ENCODE measurements at places on chromosomes 3 and 15.
A peak's percentile ranks its signal among the peaks of the same experiment; 100 is the strongest.

DNA sequence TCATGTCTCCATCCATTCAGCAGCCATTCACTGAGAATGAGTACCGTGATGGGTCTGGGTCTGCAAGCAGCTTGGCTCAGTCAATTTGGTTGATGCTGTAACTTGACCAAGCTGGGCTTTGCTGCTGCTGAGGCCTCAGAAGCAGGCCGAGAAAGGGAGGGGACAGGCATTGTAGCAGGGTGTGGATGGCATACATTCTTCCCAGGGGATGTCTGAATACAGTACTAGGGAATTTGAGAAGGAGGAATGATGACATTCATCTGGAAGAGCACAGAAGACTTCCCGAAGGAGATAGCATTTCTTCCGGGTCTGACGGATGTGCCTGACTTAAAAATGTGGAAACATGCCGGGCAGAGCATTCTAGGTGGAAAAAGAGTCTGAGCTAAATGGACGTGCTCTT, 105.3 kb upstream of the ADPGK start:
- DNase-seq = no peak

- no peak for DNase-seq
Measured at GRCh38 chr15:70197945-70198361, 100.2 kb upstream of the TLE3 start.

GRCh38 chr3:27544372-27544865, 60.2 kb upstream of the SLC4A7 start:
- DNase-seq = no peak

DNA sequence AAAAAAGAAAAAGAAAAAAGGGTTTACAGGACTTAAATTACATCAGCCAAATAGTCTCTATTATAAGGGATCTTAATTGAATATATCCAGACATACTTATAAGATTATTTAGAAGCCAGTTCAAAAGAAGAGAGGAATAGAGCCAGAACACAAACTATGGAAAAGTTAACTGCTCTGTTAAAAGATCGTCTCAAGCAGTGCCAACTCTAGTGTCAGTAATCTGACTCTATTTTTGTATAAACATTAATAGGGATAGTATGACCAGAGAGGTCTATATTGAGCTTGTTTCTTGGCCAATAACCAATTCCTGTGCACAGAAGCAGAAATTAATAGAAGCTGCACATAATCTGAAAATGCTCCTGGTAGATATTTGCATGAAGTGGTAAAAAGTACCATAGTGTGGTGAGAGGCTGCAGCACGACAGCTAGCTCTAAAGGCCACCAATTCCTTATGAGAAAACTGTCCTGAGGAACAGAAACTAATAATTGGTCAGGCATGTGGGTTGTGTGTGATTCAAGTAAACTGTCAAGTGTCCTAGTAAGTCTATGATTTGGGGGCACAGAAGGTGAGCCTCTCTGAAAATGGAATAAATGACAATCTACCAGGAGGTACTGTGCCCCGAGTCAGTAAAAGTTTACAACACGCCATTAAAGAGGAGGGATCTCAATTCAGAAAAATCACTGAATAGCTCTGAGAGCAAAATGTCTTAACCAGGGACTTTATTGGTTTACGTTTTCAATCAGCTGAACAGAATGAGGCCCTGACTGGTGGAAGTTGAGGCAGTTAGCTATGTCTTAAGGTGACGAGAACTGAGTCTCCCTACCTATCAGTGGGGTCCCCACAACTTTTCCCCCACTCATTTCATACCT, 51.5 kb upstream of the NANOGP8 start:
- DNase-seq = no peak

DNA sequence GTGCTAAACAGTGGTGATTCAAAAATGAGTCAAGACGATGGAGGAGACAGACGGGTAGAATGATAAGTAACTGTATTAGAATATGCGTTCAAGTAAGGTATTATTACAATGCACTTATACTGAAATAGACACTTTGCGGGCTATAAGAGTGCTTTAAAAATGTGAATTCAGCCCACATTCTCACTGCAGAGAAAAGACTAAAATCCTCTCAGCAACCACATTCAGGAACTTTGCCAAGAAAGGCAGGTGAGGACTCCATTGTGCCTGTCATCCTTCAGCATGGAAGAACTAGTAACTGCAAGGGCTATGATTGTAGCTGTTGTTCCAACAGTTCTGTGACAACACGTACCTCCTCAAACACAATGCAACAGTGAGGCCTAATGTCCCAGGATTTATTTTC, 272.0 kb downstream of the RORA start:
- no peak for DNase-seq

- DNase-seq = no peak
Measured at GRCh38 chr3:50532062-50532705, 28.8 kb upstream of the CACNA2D2 start.

DNA sequence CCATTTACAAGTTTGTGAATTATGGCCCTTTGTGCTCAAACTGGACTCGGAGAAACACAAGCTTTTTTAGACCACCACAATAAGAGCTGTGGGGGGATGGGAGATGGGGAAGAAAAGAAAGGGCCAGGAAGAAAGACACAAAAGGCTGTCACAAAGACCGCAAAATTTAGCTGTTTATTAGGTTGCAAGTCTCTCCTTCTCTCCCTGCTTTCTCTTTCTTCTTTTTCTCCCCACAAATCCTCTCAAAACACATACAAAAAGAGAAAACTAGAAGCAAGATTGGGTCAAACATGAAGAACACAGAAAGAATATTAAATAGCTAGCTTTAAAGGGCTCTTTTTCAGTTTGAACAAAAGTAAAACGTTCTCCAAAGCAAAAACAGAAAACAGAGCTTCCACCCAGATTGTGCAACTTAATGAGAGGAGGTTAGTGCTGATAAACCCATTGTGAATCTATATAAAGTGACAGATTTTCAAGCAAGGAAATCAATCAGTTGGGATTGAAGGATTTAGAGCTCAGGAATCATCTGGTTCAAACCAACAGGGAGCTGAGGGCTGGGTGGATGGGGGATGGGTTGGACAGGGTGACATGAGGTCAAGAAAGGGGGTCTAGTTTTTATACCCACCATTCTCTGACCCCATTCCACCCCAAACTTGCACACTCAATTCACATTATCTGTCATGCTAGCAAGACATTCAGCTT, 87.3 kb downstream of the DHX30 start:
- peak; percentile 21 for DNase-seq

DNA sequence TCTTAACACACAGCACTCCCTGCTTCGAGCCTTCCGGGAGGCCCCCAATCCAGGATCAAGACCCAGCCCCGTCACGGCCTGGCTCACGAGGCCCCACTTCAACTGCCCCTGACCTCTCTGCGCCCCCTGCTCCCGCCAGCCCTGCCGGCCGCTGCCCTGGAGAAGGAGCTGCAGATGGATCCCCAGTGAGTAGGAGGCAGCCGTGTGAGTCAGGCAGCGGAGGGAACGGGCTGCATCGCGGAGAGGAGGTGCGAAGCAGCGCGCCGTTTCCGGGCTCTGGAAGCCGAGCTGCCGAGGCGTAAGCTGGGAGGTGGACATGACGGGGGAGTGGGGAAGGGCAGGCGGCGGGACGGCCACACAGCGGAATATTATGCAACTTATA, 133.4 kb downstream of the TPRA1 start:
- no peak for DNase-seq

- no peak for DNase-seq
Measured at GRCh38 chr15:39453620-39454019, 127.3 kb upstream of the THBS1 start.

GRCh38 chr15:67024314-67024997, 40.9 kb upstream of the SMAD3 start:
- no peak for DNase-seq

GRCh38 chr15:29094711-29095110, 174.9 kb downstream of the NSMCE3 start:
- DNase-seq = no peak

- no peak for DNase-seq
Measured at GRCh38 chr3:175199961-175200360, 340.8 kb downstream of the NAALADL2 start.

DNA sequence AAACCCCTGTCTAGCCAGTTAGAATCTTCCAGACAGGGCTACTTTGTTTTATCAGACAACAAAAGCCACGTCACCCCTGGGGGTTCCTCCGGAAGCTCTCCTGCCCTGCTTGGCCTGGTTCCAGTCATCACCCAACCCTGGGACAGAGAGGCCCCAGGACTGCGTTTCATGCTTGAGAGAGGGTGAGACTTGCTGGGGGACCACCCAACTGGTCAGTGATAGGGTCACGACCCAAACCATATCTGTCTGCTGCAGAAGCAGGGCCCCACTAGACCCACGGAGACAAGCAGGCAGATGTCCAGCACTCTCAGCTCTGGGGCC, 1.2 kb downstream of the NT5DC2 start:
- no peak for DNase-seq

All from left renal pelvis (tissue), 4 donors.